ENCODE measurements at places on chromosomes 11 and 22.

- DNase-seq: peak; percentile 60
These were observed 10.0 kb downstream of the TBX1 start for GRCh38 chr22:19770349-19771220.

- no peak for DNase-seq
These were observed 263.5 kb upstream of the CCDC179 start for GRCh38 chr11:23123753-23124152.

- DNase-seq: no peak
These were observed 55.5 kb downstream of the ABTB2 start for GRCh38 chr11:34302046-34302921.

DNA sequence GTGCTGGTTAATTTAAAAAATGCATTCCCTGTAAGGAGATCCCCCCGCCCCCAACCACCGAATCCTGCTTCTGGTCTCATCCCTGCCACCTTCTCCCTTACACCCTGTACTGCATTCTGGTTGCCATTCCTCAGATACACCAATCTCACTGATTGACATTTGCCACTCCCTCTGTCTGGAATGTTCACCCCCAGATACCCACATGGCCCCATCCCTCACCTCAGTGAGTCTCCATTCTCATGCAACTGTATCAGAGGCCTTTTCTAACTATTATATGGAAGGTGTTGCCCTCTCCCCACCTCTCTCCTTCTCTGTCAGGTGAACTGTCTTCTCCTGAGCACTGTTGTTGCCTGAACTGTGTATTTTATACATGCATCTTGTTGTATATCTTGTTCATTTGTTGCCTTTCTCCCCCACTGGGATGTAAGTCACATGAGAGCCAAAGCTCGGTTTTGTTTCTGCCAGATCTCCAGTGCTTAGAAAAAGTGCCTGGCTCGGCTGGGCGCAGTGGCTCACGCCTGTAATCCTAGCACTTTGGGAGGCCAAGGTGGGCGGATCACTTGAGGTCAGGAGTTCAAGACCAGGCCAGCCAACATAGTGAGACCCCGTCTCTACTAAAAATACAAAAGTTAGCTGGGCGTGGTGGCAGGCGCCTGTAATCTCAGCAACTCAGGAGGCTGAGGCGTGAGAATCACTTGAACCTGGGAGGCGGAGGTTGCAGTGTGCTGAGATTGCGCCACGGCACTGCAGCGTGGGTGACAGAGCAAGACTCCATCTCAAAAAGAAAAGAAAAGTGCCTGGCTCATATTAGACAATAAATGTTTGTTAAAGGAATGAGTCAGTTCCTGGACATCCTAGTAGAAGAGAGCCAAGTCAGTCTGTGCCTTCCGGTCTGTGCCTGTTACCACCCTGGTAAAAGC is 61.0 kb downstream of the TNRC6B start:
- no peak for DNase-seq
